Amniotic epithelial cell (primary cell): ENCODE measurements at places on chromosomes 16 and 17.

DNA sequence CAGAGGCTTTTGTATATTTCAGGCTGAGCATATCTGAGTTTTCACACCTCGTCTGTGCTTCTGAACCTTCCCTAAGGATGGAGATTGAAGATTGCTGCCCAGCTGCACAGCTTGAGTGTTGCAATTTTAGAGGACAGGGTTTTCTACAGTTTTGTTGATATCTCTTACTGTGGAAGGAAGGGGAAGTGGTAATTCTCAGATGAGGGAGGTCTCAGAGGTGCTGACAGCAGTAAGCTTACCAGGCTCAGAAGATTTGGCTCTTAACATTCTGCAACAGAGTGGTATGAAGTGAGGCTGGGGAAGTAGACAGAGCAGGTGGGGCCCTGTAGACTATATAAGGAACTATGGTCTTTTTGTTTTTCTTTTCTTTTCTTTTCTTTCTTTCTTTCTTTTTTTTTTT, 45.8 kb upstream of the ARHGAP17 start:
- peak; percentile 94 for DNase-seq

GRCh38 chr16:58200004-58200797, 2.3 kb upstream of the CSNK2A2 start:
- no peak for DNase-seq

GRCh38 chr16:88498576-88499208, 45.6 kb downstream of the ZFPM1 start:
- DNase-seq: no peak

GRCh38 chr16:26643519-26643918, 423.2 kb upstream of the C16orf82 start:
- DNase-seq: no peak

- no peak for DNase-seq
These were observed 5.7 kb upstream of the CISD3 start for GRCh38 chr17:38724337-38724988.

GRCh38 chr17:70040336-70040735, 34.7 kb upstream of the KCNJ16 start:
- peak; percentile 55 for DNase-seq

DNA sequence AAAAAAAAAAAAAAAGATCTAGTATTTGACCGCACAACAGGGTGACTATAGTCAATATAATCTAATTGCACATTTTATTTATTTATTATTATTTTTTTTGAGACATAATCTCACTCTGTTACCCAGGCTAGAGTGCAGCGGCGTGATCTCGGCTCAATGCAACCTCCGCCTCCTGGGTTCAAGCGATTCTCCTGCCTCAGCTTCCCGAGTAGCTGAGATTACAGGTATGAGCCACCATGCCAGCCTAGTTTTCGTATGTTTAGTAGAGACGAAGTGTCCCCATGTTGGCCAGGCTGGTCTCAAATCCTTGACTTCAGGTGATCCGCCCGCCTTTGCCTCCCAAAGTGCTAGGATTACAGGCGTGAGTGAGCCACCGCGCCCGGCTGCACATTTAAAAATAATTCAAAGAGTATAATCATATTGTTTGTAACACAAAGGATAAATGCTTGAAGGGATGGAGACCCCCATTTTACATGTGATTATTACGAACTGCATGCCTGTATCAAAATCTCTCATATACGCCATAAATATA, 794 bp downstream of the ANKS3 start:
- DNase-seq: no peak

DNA sequence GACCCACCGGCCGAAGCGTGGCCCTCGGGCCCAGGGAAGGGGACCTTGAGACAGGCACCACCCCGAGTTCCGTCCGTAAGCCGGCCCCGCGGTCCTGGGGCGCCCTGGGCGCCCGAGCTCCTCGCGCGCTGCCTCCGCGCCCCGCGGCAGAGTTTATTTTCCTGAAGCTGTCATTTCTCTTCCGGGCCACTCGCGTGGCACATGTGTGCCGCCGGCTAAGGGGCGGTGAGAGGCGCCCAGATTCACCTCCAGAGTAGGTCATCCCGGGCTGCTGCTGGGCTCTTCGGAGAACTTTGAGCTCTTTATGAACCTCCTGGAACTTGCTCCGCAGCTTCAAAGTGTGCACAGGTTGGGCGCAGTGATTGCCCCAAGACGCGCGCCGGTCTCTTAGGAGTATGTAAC, 489 bp downstream of the ZC3H18 start:
- DNase-seq: no peak

DNA sequence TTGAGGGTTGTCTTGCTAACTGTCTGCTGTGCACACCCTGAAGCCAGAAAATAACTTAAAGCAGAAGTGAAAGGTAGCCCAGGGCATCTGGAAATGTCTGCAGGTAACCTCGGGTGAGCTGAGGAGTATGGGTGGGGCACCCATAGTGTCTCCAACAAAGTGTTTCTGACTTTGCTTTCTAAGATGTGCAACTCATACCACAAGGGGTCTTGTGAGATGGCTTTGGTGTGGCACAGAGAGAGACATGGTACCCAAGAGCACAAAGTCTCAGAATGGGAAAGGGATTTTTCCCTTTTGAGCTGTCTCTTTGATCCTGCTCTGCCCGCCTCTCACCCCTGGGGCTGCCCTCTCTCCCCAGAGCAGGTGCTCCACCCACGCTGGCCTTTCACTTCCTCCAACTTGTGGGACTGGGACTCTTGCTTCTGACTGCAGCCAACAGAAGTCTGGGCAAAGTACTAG, 6.9 kb downstream of the CHD9 start:
- no peak for DNase-seq
